ENCODE measurements at places on chromosomes 11 and 22.

GRCh38 chr22:44399906-44400762, 87.4 kb upstream of the SHISAL1 start:
- DNase-seq = no peak

DNA sequence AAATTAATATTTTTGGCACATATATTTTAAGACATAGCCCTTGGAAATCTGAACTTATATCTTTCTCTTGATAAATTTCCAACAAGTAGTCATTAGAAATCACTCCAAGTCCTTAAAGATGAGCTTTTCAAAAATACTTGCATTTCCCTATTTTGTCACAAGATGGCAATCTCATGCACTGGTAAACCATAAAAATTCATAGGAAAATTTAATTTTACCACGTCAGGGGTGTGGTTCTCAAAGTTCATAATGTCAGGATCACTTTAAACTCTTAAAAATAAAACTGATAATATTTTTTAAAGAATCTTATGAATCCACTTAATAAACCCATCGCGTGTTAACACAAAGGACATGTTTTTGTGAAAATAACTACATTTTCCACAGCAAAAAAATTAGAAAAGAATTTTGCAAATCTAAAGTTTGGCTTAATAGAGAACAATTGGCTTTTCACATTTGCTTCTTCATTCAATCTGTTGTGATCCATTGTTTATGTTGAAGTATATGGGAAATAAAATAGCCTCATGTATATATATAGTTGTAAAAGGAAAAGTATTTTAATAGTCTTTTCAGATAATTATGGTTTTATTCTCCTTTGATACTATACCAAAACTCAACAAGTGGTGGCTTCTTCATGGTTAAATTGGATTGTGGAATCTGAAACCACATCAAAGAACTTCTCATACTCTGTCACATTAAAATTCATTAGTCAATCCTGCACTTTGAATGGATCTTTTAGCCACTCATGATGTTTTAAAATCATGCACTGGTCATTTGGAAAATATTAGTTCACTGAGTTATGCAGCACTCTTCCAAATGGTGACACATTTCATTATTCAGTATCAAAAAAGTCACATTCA, 169.1 kb downstream of the CADM1 start:
- no peak for DNase-seq

DNA sequence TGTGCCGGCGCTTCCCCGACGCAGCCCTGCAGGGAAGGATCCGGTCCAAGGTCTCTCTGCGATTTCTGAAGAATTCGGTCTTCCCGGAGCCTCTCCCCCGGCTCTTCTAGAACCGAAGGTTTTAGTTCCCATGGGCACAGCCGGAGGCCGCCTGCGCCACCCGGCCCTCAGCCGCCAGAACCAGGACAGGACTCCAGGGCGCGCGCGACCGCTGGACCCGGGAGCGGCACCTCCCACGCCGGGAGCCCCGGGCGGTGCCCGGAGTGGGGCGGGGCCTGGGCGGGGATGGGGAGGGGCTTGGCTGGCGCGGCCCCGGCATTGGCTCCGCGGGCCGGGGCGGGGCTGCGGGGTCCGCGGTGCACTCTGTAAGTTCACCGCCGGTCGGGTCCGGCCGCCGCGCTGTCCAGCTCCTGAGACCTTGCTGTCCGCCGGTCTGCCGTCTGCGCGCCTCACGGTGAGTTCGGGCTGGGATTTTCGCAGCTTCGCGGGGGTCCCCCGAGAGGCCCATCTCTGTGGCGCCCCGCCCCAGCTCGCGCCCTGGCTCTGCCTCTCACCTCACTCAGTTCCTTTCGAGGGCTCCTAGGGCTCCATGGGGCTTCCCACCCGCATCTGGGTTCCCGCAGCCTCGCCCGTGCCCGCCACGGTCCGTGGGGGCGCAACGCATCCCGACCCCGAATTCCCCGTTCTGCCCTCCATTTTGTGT, at the start of gene CDC42EP2:
TSS of gene CDC42EP2 (plus strand) at position 366 of the 703 bp plus-strand sequence. CDS start 6,033 bp downstream, outside the sequence.
- peak; percentile 76 for DNase-seq

GRCh38 chr22:32800158-32800882, 1.2 kb upstream of the TIMP3 start:
- no peak for DNase-seq

DNA sequence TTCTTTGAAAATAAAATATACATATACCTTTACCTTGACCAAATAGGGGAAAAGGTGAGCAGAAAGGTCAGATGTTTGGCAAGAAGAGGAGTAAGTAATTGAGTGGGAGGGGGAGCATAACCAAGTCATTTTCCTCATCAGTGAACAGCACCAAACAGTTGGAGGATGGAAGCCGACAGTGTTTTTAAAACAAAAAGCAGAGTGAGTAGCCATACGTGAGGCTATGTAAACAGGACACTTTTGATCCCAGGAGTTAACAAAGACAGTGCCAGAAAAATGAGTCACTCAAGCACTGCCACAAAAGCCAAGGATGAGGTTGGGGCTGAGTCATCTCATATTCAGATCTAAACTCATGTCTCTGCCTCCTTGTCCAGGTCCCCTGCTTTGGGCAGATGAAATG, 734.7 kb downstream of the KCNA4 start:
- DNase-seq = no peak

DNA sequence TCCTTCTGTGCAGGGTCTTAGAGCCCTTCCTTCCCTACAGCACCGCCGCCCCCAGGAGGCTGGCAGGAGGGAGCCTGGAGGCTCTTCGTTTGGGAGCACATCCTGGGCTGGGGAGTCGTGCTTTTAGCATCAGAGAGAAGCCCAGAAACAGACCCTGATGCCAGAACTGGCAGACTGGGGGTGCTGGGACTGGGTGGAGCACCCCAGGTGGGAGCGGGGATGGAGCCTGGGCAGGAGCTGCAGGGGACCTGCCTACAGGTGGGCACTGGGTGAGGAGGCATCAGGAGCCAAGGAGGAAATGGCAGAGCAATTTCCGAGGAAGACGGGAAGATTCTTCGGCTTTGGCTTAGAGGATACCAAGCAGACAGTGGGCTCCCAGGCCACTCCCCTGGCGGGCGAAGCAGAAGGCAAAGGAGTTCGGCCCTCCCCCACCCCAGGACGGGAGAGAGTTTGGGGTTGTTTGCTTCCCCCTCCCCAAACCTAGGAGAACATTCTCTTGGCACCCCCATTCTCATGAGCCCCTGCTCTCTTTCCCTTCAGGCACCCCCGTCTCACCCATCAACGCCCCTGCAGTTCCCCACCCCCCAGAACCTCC, 1.1 kb downstream of the SYT7 start:
- no peak for DNase-seq

DNA sequence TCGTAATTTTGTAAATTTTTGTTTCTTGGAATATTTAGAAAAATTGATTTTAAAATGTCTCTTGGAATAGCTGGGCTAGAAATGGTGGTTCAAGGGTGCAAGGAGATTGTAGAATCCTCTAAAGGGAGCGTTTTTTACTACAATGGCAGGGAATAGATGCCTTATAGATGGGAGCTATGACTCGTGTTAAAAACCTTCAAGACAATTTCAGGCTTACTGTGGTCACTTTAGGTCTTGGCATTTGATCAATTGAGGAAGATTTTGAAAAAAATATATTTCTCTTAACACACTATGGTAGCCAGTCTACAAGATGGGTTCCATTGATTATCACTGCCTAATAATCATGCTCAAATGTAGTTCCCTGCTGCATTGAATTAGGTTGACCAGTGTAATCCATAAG, 25.0 kb downstream of the METTL15 start:
- no peak for DNase-seq

DNA sequence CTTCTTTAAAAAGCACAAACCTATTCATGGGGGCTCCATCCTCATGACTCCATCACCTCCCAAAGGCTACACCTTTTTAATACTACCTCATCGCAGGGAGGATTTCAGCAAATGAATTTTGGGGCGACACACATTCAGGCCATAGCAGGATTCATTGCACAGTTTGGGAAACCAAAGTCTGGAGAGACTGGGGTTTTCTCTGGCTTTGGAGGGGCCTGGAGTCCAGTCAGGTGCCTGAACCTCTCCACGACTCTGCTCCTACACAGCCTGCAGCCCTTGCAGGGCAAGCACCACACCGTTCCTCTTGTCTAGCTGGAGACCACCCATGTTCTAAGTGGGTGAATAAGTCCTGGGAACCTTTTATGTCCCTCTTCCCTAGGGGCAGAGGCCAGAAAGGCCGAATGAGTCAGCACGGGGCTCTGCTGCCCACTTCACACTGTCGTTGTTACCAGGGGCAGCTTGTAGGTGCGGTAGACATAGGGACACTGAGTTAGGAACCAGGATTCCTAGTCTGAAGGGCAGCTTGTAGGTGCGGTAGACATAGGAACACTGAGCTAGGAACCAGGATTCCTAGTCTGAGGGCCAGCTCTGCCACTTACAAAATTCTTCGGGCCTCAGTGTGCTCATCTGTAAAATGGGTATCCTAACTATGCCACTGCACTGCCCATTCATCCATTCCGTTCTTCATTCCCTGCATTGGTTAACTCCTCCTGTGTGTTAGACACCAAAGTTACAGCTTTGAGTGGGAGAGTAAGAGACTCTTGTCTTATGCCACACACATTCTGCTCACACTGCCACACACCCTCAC, 251.7 kb upstream of the B3GAT1 start:
- no peak for DNase-seq

DNA sequence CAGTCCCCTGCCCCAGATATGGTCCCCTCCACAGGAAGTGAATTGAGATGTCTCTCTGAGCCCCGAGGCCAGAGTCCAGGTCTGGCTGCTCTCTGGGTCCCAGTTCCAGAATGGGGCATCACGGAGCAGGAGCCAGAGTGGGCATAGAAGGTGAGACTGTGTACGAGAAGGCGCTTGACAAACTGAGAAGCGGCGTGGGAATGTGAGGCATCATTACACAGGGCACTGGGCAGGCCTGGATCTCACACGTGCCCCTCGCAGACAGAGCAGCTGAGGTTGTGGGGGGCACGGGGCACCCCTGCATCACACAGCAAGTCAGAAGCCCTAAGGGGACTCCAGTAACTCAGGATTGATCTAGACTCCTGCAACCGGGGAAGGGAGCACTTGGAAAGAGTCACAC, 9.2 kb downstream of the STARD10 start:
- DNase-seq = no peak

GRCh38 chr11:17229481-17230152, 21.8 kb upstream of the PIK3C2A start:
- DNase-seq = no peak

DNA sequence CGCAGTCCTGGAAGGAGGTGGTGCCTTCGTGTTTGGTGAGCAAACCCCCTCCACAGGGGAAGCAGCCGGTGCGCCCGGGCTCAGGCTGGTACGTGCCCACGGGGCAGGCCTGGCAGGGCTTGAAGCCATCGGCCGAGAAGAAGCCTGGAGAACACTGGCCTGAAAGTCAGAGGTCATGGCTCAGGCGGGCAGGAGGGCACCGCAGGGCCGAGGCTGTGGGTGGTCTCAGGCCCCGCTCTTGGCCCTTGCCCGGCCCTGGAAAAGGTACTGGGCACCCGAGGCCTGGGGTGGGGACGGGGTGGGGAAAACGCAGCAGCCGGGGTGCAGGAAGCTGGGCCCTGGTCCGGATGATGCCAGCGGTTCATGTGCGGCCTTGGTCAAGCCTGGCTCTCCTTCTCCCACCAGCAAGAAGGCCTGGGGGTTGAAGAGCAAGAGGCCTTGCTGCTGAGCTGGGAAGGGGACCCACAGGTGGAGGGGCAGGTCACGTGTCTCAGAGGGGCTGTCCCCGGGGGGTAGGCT, 25.6 kb upstream of the TTLL12 start:
- DNase-seq = no peak

DNA sequence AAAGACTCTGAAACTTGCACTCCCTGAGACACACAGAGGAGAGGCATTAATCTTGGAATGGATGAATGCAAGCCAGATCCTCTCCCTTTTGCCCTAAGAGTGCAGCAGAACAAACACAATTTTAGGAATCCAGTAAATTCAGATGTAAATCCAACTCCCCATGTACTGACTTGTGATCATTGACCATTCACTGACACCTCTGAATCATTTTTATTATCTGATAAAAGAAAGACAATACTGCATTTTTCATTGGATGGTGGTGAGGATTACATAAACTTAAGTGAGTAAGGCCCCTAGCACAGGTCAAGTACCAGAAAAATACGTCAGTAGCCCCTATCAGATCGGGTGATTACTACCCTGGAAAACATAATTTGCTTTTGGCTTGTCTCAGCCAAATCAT, 782.9 kb upstream of the API5 start:
- no peak for DNase-seq

DNA sequence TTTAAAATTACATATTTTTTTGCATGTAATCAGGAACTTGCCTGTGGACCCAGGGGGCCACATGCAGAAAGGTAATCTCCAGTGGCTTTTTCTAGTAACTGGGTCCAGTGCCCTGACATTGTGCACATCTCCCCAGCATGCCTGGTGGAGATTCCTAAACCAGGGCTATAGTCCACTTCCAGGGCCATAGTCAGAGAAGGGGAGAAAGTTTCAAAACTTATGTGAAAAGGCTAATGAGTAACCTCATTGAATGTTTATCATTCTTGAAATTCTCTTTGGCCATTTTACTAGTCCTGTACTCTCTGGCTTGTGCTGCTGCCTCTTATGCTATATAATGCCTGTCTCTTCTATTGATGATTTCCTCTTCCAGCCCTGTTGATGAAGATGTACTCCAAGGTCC, 47.8 kb downstream of the BARX2 start:
- DNase-seq = no peak

- no peak for DNase-seq
Observed at GRCh38 chr11:37411289-37411688, 813.3 kb upstream of the RAG2 start.

GRCh38 chr22:30947816-30948454, 20.6 kb downstream of the MORC2 start:
- DNase-seq = no peak

- no peak for DNase-seq
Observed at GRCh38 chr11:3837793-3838192, 3.0 kb downstream of the RHOG start.

- DNase-seq = no peak
Observed at GRCh38 chr22:39309881-39310714, 9.3 kb downstream of the RPL3 start.

GRCh38 chr22:44578110-44578457, 80.1 kb upstream of the RTL6 start:
- DNase-seq = no peak

DNA sequence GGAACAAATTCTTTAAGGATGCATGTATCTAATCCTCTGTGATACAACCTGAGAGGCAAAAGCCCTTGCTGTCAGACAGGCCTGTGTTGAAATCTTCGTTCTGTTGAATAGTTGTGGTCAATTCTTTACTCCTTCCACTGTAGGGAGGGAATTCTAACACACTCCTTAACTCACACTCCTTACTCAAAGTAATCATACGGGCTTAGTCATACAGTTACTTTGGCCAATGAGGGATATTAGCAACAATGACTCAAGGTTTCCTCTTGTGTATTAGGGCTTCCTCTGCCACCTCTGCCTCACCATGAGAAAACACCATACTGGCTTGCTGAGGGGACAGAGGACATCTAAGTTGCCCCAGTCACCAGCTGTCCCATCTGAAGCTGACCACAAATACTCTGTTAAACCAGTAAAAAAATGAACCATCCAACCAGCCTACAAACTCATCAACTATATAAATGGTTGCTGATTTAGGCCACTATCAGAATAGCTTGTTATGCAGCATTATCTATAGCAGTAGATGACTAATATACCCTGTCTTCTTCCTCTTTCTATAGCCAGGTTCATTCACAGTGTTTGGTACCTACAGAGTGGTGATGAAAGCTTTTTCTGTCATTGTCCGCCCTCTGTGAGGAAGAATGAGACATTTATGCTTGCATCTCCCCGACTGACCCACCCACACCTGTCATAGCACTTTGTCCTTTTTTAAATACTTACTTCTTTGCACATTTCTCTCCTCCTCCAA, 322.8 kb upstream of the SYN3 start:
- no peak for DNase-seq

Data from activated naive CD4-positive, alpha-beta T cell treated with Interleukin-2 at 50 U/mL for 16 hours (primary cell).